ENCODE measurements at places on chromosomes 4 and X.

DNA sequence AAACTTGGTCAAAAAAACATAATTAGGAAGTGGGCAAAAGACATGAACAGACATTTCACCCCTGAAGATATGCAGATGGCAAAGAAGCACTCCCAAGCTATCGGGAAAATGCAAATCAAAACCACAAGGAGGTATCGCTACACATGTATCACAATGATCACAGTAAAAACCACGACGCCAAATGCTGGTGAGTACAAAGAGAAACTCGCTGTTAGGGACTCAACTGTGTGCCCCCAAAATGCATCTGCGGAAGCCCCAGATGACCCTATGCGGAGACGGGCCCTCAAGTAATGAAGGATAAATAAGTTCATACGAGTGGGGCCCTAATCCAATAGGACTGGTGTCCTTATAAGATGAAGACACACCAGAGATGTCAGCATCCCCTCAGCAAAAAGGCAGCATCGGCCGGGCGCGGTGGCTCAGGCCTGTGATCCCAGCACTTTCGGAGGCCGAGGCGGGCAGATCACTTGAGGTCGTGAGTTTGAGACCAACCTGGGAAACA, 10.2 kb downstream of the GAK start:
- no peak for DNase-seq

DNA sequence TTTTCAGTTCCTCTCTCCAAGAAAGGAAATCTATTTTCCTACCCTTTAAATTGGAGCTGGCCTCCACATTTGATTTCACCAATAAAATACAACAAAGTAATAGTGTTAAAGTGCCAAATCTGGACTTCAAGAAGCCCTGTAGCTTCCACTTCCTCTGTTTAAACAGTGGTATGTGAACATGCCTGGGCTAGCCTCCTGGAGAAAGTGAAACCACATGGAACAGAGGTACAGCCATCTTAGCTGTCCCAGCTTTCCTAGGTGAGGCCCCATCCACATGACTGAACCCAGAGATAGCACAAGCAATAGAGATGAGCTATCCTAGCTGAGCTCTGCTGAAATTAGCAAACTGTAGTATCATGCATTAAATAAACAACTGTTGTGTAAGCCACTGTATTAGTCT, 131.8 kb upstream of the VCX start:
- DNase-seq = no peak

- no peak for DNase-seq
These were observed 913 bp upstream of the SMIM10L2A start for GRCh38 chrX:135420831-135421230.

DNA sequence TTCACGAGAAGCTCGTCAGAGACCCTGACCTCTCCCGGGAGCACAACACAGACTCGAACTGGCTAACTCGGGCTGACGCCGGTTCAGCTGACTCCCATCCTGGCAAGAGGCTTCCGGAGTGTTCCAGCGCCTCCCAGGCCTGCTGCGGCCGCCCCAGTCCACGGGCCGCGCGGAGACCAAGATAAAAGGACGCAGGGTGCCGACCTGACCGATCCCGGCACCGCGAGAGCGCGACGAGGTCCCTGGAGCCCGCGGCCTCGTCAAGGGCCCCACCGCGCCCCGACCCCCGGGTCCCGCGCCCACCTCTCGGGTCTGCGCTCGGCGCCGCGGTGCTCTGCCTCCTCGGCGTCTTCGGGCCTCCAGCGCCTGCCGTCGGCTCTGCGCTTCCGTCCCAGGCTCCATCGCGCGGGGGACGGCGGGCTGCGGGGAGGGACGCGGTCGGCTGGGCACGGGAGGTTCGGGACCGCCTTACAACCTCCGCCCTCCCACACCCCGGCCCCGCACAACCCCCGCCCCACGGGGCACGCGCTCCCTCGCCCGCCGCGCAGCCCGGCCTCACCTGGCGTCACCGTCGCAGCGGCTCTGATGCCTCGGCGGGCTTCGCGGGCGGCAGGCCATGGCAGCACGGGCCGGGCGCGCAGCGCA, 426 bp downstream of the SLBP start:
- no peak for DNase-seq

DNA sequence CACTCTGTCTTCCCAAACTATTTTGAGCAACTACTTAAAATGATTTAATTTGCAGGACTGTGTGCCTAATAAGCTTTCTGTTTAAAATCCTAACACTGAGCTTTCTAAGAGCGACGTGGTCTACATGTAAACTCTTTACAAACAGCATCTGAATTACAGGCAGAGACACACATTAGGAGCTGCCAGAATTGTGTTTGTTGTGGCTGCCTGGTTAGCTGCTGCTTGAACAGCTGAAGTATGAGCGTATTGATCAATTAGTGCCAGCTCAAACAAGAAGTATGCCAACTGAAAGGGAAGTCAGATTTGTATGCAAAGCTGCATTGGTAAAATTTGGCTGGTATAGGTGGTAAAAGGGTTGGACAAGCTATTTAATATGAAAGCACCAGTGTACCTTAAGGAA, 384.4 kb downstream of the PCDH7 start:
- DNase-seq = no peak

DNA sequence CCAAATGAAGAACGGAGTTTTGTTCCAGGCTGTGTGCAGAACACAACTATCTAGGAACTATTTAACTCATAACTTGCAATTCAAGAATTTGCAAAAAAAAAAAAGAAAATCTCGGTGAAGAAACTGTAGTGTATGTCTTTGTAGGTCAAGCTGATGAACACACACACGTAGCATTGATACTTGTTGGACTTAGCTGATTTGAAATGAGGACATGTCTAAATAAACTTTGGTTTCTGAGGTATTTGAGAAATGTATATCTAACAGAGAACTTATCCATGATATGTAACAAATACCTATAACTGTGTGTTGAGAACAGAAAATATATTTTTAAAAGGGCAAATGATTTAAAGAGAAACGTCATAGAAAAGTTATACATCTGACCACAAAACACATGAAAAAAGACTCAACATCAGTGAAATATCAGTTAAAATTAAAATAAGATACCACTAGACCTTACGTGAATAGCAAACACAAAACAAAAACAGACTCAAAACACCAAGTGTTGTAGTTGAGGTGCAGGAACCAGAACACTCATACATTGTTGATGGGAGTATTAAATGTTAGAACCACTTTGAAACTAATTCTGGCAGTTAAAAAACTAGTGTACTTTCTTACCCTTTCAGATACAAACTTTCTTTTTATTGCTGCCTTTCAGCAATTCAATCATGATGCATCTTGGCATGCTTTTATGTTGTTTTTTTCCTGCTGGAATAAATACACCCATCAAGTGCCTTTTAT, 1535.8 kb upstream of the PCDH10 start:
- no peak for DNase-seq
